ENCODE measurements at places on chromosomes 5 and 9. TPM values are rescaled to one million over a fixed set of nuclear protein-coding genes. Genes with fewer than 3 reads are reported as not detected.
A peak's percentile ranks its signal among the peaks of the same experiment; 100 is the strongest.

The HNRNPA0 gene
- 82.6 TPM for total RNA-seq

DNA sequence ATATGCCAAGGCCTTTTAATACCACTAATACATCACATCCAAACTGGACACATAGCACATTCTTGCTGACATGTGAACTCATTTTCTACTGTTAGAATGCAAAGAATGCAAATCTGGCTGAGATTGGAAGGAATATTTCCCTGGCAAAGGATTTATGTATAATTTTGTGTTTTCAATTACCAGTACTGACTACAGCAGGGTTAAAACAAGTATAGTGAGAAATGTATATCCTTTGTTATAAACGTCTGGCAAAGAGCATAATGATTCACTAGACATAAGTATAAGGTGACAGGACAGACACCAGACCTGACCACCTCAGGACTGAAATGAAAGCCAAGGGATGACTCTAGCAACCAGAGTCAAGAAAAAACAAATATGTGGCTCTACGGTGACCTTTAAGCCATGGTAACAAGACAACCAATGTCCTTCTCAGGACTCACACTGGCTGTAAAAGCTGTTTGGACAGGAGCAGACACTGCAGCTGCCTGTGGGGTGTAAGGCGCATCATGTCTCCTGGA, 95.0 kb downstream of the MRPS27 start:
- H3K27ac ChIP-seq, result no peak overlapping the region
- H3K36me3 ChIP-seq, result peaks cover 24% of the 10 kb centered on the region
- H3K4me1 ChIP-seq, result no peaks in the 10 kb centered on the region
- no peak overlapping the region for H3K4me3 ChIP-seq

The ADCY2 gene
- 8.7 TPM for total RNA-seq

DNA sequence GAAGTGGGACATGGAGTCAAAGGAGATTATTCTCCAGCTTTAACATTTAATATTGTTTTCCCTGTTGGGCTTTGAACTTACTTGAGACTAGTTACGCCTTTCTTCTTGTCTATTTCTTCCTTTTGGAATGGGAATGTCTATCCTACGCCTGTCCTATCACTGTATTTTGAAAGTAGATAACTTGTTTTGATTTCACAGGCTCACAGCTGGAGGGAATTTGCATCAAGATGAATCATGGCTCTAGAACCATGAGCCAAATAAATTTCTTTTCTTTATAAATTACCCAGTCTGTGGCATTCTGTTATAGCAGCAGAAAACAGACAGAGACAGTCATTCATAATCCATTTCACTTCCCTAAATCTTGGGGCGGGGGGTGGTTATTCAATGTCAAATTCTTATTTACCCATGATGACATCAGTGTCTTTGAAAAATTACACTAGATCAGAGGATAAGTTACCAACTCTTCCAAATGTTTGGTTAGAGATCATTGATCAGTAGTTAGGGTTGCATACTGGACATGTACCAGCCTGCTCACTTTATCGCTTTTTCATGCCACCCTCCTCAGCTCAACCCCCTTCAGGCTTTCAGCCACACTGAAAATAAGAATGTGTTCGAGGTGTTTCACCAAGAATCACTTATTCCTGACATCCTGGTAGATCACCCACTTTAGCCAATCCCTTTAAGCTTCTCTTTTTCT, 419.6 kb upstream of the PIK3R1 start:
- peaks cover 3% of the 10 kb centered on the region for H3K36me3 ChIP-seq
- peaks cover 16% of the 10 kb centered on the region for H3K4me1 ChIP-seq
- no peaks in the 10 kb centered on the region for H3K27me3 ChIP-seq
- DNase-seq, result no peak
- no peak overlapping the region for H3K4me3 ChIP-seq
- no peak overlapping the region for H3K27ac ChIP-seq

The SLC6A7 gene
- total RNA-seq, result not detected

- peak overlapping the region; percentile 26 for H3K27ac ChIP-seq
- H3K36me3 ChIP-seq, result no peaks in the 10 kb centered on the region
- no peak for DNase-seq
- H3K27me3 ChIP-seq, result no peaks in the 10 kb centered on the region
Measured at GRCh38 chr5:38607396-38607795, 51.0 kb upstream of the LIFR start.

GRCh38 chr5:59327191-59327980, 566.1 kb downstream of the PDE4D start:
- H3K27ac ChIP-seq, result no peak overlapping the region
- peaks cover 30% of the 10 kb centered on the region for H3K4me1 ChIP-seq
- no peak overlapping the region for H3K4me3 ChIP-seq
- H3K36me3 ChIP-seq, result no peaks in the 10 kb centered on the region
- DNase-seq, result no peak

DNA sequence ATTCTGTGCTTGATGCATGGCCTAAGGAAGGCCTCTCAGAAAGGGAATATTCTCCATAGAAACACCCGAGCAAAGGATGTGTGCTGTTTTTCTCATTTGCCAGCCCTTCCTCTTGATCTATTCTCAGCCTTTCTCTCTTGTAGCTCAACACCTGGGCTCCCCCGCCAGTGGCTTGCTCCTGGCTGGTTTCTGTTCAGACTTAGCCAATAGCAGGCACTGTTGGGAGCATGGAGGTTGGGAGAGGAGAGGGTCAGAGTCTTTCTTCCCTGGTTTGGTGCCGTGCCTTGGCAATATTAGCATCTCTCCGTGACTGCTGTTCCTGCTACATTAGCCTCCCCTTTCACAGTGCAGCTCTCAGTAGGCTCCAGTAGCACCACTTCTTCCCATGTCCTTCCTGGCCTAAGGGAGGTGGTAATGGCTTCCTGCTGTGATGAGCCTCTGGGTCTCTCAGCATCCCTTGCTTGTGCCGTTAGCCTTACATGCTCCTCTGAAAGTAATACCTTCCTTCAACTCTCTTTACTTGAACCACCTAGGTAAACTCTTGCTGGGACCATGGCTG, 269.7 kb upstream of the GAS1 start:
- peaks cover 6% of the 10 kb centered on the region for H3K4me1 ChIP-seq
- DNase-seq, result no peak
- no peak overlapping the region for H3K27ac ChIP-seq

- no peak for DNase-seq
- H3K4me3 ChIP-seq, result no peak overlapping the region
- H3K36me3 ChIP-seq, result peaks cover 5% of the 10 kb centered on the region
- no peaks in the 10 kb centered on the region for H3K4me1 ChIP-seq
- H3K27me3 ChIP-seq, result no peaks in the 10 kb centered on the region
Measured at GRCh38 chr5:154058055-154059038, 19.6 kb downstream of the MFAP3 start.

The HK3 gene
- not detected for total RNA-seq

The CRHBP gene
- total RNA-seq, result 1.1 TPM

- no peak overlapping the region for H3K4me3 ChIP-seq
- no peaks in the 10 kb centered on the region for H3K27me3 ChIP-seq
- H3K36me3 ChIP-seq, result no peaks in the 10 kb centered on the region
Measured at GRCh38 chr5:53083927-53084326, 25.6 kb downstream of the MOCS2 start.

Data from progenitor cell of endocrine pancreas (in vitro differentiated cells).